ENCODE measurements at places on chromosomes 11 and 22.

DNA sequence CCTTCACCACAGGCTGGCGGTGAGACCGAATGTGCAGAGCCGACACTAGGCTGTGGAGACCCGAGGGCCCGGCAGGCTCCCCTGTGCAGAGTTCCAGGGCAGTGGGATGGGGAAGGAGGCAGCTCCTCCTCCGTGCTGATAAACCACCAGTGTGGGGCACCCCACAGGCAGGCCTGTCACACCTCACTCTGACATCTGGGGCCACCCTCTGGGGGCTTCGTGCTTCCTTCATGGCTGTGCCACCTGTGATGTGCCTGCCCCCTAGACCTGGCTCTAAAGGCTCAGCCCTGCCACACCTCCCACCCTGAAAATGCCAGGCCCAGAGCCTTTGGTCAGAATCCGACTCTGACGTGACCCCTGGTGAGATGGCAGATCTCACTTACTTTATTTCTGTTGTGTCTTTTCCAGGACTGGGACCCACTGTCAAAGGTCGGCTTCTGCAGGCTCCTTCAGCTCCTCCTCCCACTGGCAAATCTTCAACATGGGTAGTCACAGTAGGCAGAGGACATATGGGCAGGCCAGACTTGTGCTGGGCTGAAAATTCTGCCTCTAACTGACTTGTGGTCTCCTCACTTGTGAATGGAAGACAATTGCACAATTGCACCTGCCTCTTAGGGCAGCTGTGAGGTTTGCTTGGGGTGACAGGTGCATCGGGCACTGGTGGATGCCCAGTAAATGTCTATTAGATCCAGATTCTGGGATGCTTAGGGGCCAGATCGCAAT lies 46.2 kb upstream of the TSKU start:
- no peak for DNase-seq

GRCh38 chr22:45807156-45807915 lies 135.7 kb downstream of the ATXN10 start:
- peak; percentile 49 for DNase-seq

DNA sequence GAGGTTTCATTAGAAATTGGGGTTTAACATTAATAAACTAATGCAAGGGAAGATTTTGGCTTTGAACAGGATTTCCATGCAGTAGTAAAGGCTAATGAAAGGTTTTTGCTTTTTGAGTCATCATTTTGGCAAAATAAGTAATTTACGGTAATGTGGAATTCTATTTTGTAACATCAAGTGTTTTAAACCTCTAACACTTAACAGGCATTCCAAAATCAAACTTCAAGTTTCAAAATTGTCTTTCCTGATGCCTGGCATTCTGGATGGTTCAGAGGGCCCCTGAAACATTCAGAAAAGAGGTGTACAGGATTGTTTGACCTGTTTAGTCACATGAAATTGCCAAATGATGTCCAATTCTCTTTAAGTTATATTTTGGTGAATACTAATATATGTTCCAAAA lies 90.4 kb upstream of the GNAZ start:
- DNase-seq: no peak

DNA sequence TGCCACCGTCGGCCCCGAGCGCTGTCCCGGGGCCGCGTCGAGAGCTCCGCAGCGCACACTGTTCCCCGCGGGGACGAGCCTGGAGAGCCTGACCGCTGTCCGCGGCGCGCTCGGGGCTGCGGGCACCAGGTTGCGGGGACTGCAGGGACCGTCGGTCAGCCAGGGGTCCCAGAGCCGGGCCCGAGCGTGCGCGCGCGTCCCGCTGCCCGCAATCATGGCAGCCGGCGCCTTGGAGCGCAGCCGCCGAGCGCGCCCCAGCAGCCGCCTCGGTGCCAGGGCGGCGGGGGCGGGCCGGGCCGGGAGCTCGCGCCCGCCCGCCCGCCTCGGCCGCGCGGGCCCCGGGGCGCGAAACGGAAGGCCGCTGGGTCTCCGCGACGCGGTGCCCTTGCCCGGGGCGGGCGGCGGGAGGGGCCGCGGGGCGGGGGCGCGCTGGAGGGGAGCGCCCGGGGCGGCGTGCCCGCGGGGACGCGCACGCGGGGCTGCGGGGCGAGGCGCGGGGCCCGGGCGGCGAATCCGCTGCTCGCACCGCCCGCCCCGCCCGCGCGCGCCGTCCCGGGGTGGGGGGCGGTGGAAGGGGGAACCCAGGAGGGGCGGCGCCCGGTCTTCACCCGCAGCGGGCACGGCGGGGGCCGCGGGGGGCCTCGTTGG lies 79.4 kb upstream of the PPARA start:
- peak; percentile 43 for DNase-seq

DNA sequence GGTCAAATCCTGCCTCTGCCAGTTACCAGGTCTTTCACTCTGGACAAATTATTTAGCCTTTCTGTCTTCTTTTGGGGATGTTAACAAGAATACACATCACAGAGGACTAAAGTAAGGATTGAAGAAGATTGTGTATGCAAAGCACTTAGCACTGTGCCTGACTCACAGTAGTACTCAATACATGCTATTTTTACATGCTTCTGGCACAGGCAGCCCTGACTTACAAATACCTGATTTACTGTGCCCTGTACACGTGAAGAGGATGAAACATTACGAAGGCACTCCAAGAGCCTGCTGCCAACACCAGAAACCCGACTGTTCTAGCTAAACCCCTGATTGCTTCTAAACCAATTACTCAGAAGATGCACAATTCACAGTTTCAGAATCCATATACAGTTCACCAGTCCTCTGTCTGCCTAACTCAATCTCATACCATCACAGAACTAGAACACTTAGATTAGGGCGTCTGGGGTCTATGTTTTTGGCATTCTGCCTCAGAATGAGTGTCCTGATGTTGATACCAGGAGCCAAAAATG lies 300.9 kb upstream of the DDI1 start:
- no peak for DNase-seq

DNA sequence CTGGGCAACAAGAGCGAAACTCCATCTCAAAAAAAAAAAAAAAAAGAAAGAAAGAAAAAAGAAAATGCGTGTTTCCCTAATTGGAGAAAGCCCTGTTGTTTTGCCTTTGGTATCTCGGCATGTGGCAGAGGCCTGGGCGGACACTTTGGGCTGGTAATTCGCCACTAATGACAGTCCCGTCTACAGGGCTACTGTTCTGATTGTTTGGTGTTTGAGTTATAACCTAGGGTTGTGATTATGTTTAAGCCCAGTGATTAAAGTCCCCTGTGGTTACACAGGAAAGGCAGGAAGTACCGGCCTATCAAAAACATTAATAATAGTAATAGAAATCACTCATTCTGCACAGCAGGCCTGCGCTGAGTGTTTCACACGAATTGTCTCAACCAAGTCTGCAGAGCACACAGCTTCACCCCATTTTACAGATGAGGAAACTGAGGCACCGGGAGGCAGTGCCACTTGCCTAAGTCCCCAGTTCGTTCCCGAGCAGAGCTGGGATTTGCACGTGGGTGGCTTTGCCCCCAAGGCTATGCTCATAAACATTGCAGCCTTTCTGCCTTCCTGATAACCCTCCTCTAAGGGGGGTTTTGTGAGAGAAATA lies 39.1 kb upstream of the GRAMD4 start:
- DNase-seq: no peak

- no peak for DNase-seq
Observed at GRCh38 chr11:60370811-60371298, 7.5 kb upstream of the MS4A7 start.

GRCh38 chr11:363948-364761 lies 5.1 kb upstream of the B4GALNT4 start:
- DNase-seq: peak; percentile 34

DNA sequence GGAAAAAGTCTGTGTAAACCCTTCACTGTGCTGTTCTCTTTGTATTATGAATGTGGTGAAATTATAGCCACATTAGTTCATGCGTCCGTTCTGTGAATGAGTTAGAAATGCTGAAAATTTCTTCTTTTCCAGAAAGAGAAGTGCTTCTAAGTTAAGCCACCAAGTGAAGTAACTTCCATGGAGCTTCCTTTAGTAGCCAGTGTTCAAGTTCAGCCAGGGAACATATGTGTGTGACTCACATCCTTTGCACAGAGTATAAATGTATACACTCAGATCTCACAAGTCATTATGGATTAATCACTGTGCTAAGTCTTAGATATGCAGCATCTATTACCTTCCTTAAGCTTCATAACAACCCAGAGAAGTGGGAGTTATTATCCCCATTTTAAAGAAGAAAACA lies 3.1 kb upstream of the MMP8 start:
- DNase-seq: peak; percentile 12

- DNase-seq: no peak
Observed at GRCh38 chr11:27008811-27009535, 15.1 kb downstream of the FIBIN start.

GRCh38 chr11:86636275-86636674 lies 36.1 kb downstream of the ME3 start:
- no peak for DNase-seq

DNA sequence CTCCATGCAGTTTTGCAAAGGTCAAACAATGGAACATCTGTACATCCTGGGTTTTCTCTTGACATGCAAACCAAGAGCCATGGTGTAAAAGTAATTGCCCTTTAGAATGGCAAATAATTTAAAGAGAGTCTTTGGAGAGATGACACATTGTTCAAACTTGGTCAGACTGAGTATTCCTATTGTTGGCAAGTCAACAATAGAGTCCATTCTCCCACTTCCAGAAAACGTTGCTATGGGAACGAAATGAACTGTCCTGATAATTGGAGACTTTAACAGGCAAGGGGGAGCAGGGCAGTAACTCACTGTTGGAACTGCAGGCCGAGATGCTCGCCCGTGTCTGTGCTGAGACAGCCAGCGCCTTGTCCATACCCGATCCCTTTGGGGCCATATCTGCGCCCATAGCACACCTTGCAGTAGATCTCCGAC lies 13.9 kb downstream of the CSRP3 start:
- peak; percentile 32 for DNase-seq

GRCh38 chr11:134612140-134613030 lies 200.3 kb upstream of the B3GAT1 start:
- no peak for DNase-seq

DNA sequence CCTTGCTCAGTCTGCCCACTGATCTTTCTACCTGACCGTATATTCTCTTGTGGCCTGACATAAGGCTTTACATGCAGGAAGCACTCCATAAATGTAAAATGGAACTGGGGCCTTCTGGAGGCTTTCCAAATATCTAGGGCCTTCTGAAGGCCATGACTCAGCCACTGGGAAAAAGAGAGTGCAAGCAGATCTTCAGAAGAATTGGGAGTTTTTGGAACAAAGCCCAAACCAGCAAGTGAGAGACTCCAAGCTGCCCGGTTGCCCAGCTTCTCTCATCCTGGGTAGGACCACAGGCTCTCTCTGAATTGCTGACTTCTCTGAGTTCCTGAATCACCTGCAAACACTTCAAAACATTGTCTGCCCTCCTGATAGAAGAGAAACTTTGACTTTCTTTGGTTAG lies 107.9 kb upstream of the BMAL1 start:
- peak; percentile 90 for DNase-seq

- DNase-seq: no peak
Observed at GRCh38 chr11:66181632-66182315, 86.7 kb upstream of the RAB1B start.

DNA sequence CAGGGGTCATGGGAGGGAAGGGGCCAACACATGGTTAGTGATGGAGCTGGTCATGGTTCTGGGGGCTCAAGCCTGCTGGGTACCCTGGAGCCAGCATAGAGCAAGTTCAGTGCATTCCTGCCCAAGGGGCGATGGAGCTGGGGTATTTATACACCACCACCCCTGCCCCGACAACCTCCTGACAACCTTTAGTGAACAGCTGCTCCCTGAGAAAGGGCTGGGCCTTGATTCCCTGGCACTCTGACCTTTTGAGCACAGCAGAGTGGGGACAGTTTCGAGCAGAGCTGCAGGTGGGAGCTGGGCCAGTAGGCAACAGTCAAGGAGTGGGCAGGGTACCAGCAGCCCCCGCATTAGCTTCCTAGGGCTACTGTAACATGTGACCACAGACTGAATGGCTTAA lies 6.0 kb downstream of the PARVG start:
- DNase-seq: no peak

GRCh38 chr11:57162179-57162898 lies 19.4 kb upstream of the LRRC55 start:
- DNase-seq: no peak

DNA sequence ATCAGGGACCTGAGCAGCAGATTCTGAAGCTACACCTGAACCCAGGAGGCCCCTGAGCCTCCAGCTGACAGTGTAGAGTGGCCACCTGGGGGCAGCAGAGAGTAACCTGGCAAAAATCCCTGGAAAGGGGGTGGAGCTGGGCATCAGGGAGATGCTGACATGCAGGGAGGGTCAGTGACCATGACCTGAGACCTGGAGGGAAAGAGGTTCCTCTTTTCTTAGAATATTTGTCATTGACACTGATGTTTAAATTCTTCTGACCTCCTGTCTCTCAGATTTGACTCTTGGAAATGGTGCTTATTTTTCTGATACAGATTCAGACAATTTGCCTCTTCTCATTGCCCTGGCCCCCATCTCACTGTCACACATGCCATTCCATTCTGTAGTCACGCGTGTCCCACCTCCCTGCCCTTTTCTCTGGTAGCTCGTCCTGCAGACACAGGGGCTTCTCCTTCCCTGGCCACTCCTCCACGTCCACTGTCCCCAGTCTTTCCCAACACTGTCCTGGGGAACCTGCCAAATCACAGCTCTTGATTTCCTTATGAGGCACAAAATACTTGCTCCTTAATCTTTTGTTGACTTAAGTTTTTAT lies 117.2 kb upstream of the IGLL5 start:
- peak; percentile 36 for DNase-seq

- no peak for DNase-seq
Observed at GRCh38 chr11:66432597-66432996, 6.1 kb downstream of the MRPL11 start.

DNA sequence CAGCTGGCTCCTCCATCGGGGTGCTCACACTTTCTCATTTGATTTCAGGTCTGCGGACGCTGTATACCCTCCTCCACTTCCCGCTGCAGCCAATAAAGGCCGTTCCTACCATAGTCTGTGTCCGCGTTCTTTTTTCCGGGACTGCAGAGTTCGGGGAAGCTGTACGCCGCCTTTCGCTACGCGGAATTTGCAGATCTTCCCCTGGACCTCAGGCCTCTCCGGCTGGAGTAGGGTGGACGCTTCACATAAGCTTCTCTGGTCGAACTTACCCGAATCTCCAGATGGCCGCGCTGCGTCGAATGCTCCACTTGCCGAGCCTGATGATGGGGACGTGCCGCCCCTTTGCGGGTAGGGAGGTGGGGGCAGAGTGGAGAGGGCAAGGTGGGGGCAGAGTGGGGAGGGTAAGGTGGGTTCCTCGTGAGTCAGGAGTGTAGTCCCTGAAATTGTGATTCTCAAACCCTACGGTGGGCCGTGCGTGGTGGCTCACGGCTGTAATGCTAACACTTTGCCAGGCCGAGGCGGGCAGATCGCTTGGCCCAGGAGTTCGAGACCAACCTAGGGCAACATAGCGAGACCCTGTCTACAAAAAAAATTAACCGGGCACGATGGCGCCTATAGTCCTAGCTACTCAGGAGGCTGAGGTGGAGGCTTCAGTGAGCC lies 617 bp downstream of the CSKMT start:
- DNase-seq: peak; percentile 75

GRCh38 chr11:131064373-131064991 lies 148.2 kb upstream of the SNX19 start:
- DNase-seq: peak; percentile 70

DNA sequence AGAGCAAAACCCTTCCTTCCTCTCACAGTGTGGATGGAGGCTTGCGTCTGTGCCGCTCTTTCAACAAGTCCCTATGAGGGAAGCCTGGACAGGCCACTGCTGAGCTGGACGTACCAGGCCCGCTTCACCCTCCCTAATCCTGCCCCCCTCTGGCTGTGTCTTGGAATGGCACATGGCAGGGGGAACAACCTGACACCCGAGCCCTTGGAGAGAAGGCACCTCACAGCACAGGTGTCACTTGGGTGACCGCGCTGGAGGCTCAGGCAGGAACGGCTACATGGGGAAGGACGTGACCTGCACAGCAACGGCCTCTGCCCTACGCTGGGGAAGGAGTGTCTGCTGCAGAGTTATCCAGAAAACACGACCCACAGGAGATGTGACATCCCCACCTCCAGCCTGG lies 11.0 kb downstream of the CARS1 start:
- DNase-seq: peak; percentile 22

All from cardiac fibroblast (primary cell).